ENCODE measurements at places on chromosomes 2 and 18.

GRCh38 chr2:241545523-241546473 lies 12.7 kb upstream of the BOK start:
- DNase-seq: no peak

GRCh38 chr2:113278742-113279139 lies at the start of gene PAX8:
PAX8 (minus strand) TSS chr2:113278921; CDS start chr2:113278394, 527 bp downstream.
- no peak for DNase-seq

- DNase-seq: no peak
These were observed 4.7 kb downstream of the BUB1 start for GRCh38 chr2:110673201-110673600.

DNA sequence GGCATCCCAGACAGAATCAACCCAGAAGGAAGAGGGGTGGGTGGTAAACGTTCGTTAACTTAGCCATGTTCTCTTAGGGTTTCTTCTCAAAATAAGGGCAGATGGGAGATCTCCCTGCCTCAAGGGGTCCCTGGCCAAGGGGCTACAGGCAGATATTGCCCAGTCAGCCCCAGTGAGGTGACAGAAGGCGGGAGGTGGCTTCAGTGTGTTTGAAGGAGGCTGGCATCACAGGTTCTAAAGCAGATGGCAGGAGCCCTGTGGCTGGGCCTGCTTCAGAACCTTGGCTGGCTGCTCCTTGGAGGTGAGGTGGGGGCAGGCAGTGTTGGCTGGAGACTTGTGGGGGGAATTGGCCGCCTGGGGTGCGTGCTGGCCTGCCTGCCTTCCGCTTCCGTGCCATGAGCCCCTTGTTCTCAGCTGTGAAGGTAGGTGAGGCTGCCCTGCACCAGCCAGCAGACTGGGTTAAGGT lies 23.5 kb downstream of the HPCAL1 start:
- DNase-seq: no peak

GRCh38 chr2:191023235-191023679 lies 9.3 kb upstream of the STAT1 start:
- DNase-seq: no peak

GRCh38 chr2:20176760-20177159 lies 48.2 kb downstream of the SDC1 start:
- no peak for DNase-seq

GRCh38 chr18:7749510-7749981 lies 182.4 kb downstream of the PTPRM start:
- no peak for DNase-seq
